ENCODE measurements at places on chromosomes 4 and X. TPM values are rescaled to one million over a fixed set of nuclear protein-coding genes. Genes with fewer than 3 reads are reported as not detected.
A peak's percentile ranks its signal among the peaks of the same experiment; 100 is the strongest.

- peak; percentile 91 for DNase-seq
Observed at GRCh38 chrX:150365051-150365989, 2.2 kb downstream of the MAMLD1 start.

Gene FGB
- not detected for total RNA-seq

- no peak for DNase-seq
Observed at GRCh38 chrX:53044995-53045394, 3.6 kb upstream of the GPR173 start.

GRCh38 chrX:95860127-95860526 lies 824.5 kb upstream of the DIAPH2 start:
- no peak for DNase-seq
